ENCODE measurements at places on chromosomes 4 and X.
A peak's percentile ranks its signal among the peaks of the same experiment; 100 is the strongest.

GRCh38 chr4:107066621-107067020, 30.5 kb upstream of the DKK2 start:
- DNase-seq = no peak

- DNase-seq = no peak
Measured at GRCh38 chr4:15891312-15891711, 47.2 kb downstream of the FGFBP1 start.

- DNase-seq = no peak
Measured at GRCh38 chr4:81148576-81148975, 66.4 kb downstream of the PRKG2 start.

- no peak for DNase-seq
Measured at GRCh38 chrX:404656-405055, 17.9 kb upstream of the PPP2R3B start.

DNA sequence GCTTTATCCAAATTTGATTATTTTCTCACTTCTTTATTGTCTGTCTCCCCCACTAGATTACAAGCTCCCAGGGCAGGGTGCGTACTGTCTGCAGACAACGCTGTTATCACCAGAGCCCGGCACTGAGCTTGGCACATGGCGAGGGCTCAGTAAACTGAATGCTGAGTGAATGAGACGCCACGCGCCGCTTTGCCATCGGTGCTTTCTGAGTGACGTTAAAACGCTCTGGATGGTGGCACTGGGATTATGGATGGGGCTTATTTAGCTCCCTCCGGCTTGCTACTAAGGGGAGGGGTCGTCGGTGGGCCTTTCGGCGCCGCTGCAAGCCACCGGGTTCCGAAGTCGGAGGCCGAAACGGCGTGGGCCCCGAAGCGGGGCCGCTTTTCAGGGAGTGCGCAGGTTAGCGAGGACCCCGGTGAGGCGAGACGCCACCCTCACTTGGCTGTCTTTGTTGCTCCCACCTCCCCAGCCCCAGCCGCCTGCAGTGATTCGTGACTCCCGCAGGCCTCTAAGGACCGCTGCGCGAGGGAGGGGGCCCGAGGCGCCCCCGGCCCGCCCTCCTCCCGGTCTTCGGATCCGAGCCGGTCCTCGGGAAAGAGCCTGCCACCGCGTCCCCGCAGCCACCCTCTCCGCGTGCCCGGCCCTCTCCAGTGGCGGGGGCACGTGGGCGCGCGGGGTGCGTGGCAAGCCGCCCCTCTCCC, 569 bp upstream of the FHL1 start:
- peak; percentile 28 for DNase-seq

GRCh38 chr4:100190643-100191600, 654 bp upstream of the DDIT4L start:
- no peak for DNase-seq

- DNase-seq = no peak
Measured at GRCh38 chr4:827209-828081, 1.5 kb upstream of the CPLX1 start.

- no peak for DNase-seq
Measured at GRCh38 chrX:36198575-36198974, 279.0 kb downstream of the CFAP47 start.

DNA sequence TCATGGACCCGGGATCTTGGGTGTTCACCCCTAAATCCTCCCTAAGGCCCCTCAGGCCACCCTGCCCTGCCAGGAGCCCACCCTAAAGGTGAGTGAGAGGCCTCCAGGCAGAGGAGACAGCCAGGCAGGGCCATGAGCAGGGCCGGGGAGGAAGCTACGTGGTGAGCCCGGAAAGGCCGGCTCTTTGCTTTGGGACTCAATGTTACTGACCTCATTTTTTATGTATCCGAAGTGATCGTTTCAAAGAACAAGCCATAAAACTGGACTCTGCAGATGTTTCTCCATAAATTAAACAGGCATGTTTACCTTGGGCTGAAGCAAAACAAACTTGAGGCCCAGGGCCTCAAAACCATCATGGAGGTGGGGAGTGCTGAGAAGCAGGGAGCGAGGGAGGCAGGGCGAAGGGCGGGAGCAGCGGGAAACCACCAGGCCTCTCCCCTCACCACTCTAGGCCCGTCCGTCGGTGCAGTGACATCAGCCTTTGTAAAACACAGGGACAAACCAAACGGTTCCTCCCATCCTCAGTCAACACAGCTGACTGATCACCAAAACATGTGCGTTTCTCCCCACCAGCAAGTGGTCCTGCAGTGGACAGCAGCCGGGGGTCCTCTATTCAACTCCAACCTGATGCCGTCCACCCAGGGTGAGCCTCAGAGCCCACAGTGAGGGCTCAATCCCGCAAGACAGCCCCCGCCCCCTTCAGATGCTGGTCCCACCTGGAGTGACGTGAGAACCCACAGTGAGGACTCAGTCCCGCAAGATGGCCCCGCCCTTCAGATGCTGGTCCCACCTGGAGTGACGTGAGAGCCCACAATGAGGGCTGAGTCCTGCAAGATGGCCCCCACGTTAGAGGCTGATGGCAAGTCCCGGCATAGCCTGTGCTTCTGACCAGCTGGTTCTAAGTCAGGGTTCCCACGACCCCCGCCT, 102.9 kb upstream of the LRPAP1 start:
- DNase-seq = no peak

DNA sequence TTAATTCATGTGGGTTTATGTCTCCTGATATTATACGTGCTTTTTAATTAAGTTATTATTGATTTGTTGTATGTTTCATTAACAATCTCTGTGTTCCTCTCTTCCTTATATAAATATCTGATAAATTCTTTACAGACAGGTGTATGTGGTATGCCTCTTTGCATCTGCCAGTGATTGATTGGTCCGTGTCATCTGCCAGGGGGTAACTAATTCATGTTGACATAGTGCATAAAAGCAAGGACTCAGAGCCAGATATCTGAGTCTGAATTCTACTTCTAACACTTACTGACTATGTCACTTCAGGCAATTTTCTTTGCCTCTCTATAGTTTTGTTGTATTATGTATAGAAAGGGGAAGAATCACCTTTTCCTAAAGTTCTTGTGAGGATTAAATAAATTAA, 5.2 kb upstream of the AMBN start:
- DNase-seq = no peak

- DNase-seq = peak; percentile 12
Measured at GRCh38 chr4:165700855-165701254, 172.2 kb upstream of the TLL1 start.

GRCh38 chrX:71604141-71604540, 14.2 kb downstream of the CXCR3 start:
- DNase-seq = no peak

DNA sequence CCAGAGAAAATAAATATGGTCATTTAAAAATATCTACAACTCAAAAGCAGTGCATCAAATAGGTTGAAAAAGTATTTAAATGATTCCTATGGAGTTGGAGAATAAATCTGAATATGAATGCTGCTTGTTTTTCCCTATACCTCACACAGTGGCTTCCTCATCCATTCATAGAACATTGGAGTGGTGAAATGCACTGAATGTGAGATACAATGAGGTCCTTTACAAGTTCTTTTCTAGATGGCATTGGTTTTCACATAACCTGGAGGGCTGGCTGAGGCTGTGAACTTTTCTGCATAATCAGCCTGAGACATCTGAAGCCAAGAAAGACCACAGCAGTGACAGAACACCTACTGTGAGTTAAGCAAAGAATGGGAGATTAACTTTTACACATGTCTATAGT, 279.1 kb upstream of the NRK start:
- no peak for DNase-seq

GRCh38 chrX:8737883-8738282, 5.9 kb upstream of the ANOS1 start:
- no peak for DNase-seq

- no peak for DNase-seq
Measured at GRCh38 chr4:40378619-40379018, 43.5 kb downstream of the CHRNA9 start.

GRCh38 chr4:188719794-188720193, 580.6 kb downstream of the TRIML1 start:
- DNase-seq = no peak

GRCh38 chr4:151427266-151427665, 18.3 kb downstream of the FHIP1A start:
- DNase-seq = no peak

GRCh38 chrX:94089149-94089548, 415.1 kb downstream of the FAM133A start:
- no peak for DNase-seq

GRCh38 chrX:88024022-88024421, 506.4 kb downstream of the KLHL4 start:
- DNase-seq = no peak

GRCh38 chrX:149453906-149454822, 50.9 kb downstream of the IDS start:
- peak; percentile 12 for DNase-seq

GRCh38 chr4:120299631-120300030, 233.0 kb upstream of the MAD2L1 start:
- no peak for DNase-seq

DNA sequence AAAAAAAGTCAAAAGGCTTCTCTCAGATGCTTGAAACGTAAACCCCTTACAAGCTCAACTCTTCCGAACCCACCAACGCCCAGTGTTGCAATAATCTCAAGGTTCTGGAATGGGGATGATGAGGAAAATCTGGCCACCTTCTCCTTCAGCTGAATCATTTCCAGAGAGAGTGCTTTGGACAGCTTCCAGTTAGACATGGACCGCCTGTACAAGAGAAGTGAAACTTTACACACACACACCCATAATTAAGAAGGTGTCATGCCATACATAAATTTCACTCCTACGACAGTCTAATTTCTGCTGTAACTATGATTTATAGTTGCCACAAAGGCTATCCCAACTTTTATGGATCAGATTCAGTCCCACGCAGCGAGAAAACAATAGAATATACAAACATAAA, 72.3 kb downstream of the PRKG2 start:
- no peak for DNase-seq

DNA sequence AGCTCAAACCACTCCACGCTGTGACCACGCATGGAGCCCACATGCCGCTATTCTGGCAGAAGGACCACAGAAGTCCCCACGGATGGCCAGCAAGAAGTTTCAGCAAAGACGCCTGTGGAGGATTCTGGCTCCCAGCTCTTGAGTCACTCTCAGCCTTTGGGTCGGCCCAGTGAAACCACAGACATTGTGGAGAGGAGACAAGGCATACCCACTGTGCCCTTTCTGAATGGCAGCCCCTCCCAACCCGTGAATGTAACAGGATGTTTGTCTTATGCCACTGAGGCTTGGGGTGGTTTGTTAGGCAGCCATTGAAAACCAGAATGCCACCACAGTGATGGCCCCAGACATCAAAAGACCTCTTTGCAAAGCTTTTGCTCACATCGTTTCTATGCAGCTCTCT, 42.7 kb downstream of the ABLIM2 start:
- no peak for DNase-seq

GRCh38 chrX:121836000-121836399, 788.6 kb downstream of the GLUD2 start:
- no peak for DNase-seq

GRCh38 chr4:168511780-168512489, 15.1 kb downstream of the PALLD start:
- DNase-seq = no peak

DNA sequence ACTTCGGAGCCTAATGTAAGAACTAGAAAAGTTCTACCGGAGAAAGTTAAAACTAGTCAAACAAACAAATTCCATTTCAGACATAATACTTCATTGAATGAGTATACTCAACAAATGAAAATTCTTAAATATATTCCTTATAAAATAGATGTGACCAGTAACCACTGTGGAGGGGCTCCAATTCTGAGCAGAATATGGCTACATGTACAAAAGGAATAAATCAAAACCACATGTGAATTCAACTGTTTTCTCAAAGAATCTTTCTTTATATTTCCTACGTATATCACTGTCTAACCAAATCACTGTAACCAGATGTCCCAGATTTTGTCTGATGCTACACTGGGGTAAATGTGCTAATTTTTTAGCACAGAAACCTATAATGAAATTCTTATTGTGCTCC, 49.0 kb downstream of the HTN1 start:
- no peak for DNase-seq

- DNase-seq = no peak
Measured at GRCh38 chr4:149095001-149095400, 652.8 kb upstream of the NR3C2 start.

GRCh38 chr4:119118397-119118796, 17.2 kb upstream of the MYOZ2 start:
- no peak for DNase-seq
